ENCODE measurements at places on chromosomes 4 and X.

GRCh38 chr4:11367371-11367770 is 61.3 kb downstream of the HS3ST1 start:
- no peak for DNase-seq

- peak; percentile 87 for DNase-seq
Observed at GRCh38 chr4:52861879-52862616, at the start of gene RASL11B. RASL11B (plus strand) TSS chr4:52862317; CDS start chr4:52862508, 191 bp downstream.

DNA sequence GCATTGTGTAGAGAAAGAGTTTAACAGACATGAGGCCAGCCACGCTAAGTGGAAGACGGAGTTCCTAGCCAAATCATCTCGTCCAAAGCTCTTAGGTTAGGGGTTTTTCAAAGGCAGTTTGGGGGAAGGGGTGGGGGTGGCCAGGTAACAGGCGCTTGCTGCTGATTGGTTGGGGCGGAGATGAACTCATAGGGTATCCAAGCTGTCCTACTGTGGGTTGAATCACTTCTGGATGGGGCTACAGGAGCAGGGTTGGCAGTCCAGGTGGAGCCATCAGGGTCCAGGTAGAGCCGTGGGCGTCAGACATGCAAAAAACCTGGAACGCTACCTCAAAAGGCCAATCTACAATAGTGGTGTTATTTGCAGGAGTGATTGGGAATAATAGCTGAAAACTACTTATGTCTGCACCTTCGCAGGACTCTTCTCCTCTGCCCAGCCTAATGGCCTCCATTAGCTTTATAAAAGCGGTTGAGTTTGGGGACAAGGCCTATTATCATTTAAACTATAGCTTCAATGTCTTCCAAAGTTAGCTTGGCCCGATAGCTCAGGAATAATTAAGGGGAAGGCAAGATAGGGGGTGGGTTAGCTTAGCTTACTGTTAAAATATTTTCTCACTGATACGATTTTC is 579.6 kb downstream of the NLGN4X start:
- DNase-seq = no peak

DNA sequence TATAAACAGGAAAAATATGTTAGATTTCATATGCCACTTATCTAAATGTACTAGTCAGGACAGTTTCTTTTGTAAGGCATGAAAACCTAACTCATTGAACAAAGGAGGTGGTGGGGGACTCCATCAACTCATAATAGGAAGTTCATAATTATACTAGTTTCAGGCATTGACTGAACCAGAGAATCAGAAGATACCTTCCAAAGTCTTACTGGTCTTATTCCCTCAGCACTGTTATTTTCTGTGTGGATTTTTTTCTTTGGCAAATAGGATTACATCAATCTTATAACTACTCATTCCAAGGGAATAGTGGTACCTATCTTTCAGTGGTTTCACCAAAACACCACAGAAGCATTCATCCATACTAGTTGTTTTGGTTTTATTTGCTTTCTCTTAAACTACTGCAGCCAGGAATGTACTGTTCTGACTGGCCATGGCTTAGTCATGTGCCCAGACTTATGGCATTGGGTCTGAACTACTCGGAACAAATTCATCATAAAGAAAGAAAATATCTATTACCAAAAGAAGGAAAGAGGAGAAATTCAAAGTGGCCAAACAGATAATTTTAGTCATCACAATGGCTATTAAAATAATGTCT is 273.9 kb downstream of the ARAP2 start:
- DNase-seq = peak; percentile 27

GRCh38 chr4:122814426-122814825 is 12.2 kb upstream of the FGF2 start:
- no peak for DNase-seq

DNA sequence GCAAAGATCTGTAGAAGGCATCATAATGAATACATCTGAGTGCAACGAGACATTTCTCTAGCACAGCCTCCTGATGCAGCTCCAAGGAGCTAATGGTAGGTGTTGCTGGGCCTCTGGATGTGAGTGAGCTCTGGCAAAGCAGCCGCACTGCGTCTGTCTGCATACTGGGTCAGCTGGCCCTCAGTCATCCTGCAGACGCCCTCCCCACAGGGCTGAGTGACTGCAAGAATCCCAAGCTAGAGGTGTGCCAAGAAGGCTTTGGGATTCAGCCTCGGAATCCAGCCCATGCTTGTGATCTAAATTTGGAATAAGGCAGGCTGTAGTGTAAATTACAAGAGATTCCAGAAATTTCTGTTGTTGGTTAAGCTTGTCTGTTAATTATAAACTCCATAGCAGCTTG is 18.5 kb downstream of the HERC3 start:
- no peak for DNase-seq

DNA sequence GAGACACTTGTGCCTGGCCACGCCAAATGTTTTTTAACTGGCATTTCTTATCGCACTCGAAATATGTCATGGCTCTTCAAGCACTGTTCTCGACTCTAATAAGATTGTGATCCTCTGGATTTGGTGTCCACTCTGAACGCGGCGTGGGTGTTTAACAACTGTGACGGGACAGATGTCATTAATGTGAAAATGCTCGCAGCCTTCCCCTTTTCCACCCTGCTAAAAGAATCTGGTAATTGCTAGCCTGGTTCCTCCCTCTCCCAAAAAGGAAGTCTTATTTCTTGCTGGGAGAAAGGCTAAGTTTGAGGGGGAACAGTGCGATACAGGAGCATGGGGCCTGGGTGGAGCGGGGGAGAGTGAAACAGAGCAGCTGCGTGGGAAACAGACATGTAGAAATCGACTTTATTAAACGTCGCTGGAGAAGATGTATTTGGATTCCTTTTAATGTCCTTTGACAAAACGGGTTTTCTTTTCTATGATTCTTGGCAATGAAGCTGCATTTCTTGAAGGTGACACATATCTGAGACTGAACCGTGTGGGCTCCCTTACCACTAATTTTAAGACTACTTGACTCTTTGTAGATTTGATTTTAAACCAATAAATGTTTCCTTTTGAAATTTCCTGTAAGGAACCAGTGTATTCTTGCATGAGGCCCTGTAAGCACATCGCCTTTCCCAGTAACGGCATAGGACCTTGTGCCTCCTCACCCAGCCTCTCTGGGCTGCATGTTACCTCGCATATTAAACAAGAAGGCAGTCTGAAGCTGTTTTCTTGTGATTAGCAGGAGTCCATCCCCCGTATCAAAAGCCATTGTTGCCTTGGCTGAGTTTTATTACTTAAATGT is 17.8 kb downstream of the TBC1D1 start:
- no peak for DNase-seq

DNA sequence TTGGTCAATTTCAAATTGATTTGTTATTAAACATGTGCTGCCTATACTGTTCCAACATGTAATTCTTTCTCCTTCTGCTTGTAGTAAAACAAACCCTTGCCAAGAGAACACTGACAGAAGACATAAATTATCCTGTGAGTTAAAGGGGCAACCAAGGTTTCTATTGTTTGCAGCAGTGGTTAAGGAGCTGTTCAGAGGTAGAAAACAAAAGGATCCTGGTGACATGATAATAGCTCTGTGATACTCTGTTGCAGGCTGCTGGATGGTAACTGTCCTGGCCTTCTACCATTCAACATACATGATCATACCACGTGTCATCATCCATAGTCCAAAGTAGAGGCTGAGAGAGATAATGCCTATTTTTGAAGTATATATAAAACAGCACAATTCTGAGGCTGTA is 75.8 kb upstream of the F9 start:
- no peak for DNase-seq

DNA sequence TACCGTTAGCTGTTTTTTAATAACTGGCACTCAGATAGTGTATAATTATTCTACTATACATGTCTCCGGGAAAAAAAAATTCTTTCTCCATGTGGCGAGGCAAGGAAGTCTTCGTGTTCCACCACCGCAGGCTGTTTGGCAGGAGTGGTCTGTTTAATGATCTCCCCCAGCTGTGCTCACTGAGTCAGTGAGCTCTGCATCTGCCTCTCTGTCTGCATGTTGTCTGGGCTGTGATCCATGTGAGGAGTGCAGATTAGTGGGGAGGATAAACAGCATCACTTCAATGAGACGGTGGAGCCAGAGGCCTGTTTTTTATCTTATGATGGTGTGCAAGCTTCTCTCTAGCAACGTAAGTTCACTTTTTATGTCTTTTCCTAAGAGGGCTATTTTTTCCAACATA is 69.8 kb downstream of the RPS3A start:
- DNase-seq = no peak

DNA sequence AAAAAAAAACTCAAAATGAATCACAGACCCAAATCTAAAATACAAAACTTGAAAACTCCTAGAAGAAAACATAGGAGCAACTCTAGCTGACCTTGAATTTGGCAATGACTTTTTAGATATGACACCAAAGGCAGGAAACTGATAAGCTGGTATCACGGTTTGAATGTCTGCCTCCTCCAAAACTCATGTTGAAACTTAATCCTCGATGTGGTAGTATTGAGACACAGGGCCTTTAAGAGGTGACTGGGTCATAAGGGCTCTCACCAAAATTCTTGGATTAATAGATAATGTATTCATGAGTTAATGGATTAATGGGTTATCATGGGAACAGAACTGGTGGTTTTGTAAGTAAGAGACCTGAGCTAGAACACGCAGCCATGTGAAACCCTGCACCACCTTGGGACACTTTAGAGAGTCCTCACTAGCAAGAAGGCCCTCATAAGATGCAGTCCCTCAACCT is 40.5 kb downstream of the FRYL start:
- DNase-seq = no peak

GRCh38 chr4:159398236-159398638 is 295.4 kb downstream of the RAPGEF2 start:
- DNase-seq = no peak

GRCh38 chr4:181548873-181549575 is 694.2 kb upstream of the TENM3 start:
- no peak for DNase-seq

- DNase-seq = no peak
Observed at GRCh38 chr4:61556277-61556676, 356.2 kb downstream of the ADGRL3 start.

- no peak for DNase-seq
Observed at GRCh38 chrX:150269605-150270254, 93.4 kb upstream of the MAMLD1 start.

DNA sequence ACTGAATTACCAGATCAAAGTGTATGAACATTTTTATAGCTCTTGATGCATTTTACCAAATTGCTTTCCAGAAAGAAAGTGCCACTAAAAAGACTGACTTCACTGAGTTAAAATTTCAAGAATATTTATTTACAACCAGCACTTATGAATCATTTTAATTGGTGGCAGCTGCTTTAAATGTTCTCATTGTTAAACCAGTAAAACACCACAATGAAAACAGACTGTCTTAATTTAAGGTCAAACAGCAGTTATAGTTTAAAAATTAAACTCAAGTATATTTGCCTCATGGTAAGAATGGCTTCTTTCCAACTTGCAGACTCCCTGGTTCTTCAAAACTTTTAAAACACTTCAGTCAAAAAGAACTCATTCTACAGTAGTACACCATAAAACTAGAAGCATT is 36.9 kb downstream of the AMMECR1 start:
- no peak for DNase-seq

DNA sequence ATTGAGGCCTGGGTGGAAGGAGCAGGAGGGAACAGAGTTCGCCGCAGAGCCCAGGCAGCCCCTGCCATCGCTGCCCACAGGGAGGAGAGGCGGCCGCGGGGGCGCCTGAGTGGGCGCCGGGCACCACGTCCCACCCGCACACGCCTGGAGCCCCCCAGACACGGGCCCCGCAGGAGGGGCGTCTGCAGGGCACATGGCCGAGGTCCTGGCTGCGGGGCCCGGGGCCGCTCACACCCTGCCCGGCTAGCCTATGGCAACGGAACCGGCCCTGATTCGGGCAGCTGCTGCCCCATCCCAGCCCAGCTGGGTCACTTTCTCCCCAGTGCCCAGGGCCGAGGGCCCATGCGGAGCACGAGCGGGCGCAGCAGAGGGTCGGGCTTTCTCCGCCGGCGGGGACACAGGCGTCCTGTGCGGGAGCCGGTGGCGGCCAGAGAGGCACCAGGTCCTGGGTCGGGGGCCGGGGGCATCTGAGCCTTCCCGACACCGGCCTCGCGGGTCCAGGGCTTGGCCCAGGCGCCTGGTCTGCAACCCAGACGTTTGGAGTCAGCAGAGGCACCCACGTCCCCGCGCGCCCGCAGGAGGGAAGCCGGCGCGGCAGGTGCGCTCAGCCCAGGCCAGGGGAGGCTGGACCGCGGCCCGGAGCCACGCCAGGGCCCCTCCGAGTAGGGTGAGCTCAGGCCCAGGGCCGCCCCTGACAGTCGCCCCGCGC is 91.2 kb downstream of the FAM53A start:
- no peak for DNase-seq

DNA sequence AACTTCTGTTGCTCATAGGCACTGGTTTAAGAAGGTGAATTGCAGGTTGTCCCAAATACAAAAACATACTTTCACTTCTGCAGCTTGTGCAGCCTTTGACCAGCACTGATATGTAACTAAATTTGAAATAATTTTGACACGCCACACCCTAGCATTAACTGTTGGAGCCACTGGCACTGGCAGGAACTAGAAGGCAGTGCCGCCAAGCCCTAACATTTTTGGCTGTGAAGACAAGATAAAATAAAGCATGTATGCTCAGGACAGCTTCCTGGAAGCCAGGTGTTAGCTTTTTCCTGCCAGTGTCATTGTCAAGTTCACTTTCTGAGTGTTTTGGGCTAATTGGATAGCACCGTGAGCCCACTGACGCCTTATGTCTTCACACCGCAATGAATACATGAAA is 65.3 kb upstream of the FBXW7 start:
- no peak for DNase-seq

- no peak for DNase-seq
Observed at GRCh38 chrX:10531927-10532326, 88.5 kb downstream of the MID1 start.

GRCh38 chr4:184190711-184191110 is 27.0 kb downstream of the ENPP6 start:
- DNase-seq = no peak

DNA sequence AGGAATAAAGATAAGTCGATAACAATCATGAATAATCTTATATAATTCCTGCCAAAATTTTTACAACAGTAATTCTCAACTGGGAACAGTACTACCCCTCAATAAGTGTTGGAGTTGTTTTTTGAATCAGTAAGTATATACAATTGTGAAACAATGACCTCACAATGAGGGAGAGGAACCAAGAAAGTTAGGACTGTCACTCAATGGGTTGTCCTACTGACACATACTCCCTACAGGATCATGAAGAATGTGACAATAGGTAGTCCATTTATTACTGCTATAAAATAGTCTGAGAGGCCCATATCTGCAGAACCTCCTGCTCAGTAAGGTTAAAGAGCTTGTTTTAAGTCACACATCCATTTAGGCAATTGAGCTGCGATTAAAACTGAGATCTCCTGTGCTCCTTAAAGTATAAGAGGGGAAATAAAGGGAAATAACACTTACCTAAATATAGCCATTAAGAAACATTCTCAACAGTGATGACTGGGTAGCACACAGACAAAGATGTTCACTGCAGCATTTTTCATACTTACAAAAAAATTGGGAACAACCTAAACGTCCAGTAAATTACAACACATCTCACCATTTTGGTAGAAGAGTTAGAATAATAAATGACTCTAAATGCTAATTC is 26.2 kb downstream of the FBXW7 start:
- no peak for DNase-seq

All from stimulated activated CD8-positive, alpha-beta memory T cell treated with anti-CD3 and anti-CD28 coated beads, Interleukin-4, amount 100 ng/mL, for 48 hours (primary cell).